ENCODE measurements at places on chromosomes 5 and 9.

DNA sequence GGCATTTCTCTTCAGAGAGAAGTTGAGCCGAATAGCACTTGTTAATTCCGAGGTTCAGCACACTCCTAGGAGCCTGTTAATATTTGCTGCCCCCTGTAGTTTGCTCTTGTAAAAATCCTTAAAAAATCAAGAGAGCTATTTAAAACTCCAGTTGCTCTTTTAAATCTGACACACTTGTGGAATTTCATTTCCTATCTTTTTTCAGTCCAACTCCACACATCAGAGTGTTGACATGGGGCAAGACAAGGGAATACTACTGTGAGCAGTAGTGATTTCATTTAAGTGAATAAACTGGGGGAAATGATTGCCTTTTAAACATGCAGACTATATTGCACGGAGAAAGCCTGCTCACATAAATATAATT, 1096.3 kb upstream of the DMAC1 start:
- DNase-seq, result peak; percentile 24

GRCh38 chr9:8447601-8448000, 648.0 kb upstream of the DMAC1 start:
- no peak for DNase-seq

- no peak for DNase-seq
These were observed 652.4 kb upstream of the MEF2C start for GRCh38 chr5:89535411-89535810.

DNA sequence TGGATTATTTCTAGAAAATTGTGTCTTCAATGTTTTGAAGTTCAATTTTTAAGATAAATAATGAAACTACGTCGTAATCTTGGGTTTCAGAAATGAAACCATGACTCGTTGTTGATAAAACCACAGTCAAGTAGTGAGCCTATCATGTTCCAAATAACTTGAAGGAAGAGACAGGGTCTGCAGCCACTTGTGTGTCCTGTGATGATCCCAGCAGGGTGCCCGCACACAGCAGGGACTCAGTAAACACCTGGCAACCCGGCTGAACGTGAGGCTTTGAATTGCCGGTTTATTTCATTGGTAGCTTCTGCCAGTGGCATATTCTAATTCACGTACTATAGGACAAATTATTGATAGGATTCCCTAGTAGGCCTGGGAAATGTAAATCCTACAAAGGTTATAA, 679.6 kb downstream of the IRX1 start:
- no peak for DNase-seq

DNA sequence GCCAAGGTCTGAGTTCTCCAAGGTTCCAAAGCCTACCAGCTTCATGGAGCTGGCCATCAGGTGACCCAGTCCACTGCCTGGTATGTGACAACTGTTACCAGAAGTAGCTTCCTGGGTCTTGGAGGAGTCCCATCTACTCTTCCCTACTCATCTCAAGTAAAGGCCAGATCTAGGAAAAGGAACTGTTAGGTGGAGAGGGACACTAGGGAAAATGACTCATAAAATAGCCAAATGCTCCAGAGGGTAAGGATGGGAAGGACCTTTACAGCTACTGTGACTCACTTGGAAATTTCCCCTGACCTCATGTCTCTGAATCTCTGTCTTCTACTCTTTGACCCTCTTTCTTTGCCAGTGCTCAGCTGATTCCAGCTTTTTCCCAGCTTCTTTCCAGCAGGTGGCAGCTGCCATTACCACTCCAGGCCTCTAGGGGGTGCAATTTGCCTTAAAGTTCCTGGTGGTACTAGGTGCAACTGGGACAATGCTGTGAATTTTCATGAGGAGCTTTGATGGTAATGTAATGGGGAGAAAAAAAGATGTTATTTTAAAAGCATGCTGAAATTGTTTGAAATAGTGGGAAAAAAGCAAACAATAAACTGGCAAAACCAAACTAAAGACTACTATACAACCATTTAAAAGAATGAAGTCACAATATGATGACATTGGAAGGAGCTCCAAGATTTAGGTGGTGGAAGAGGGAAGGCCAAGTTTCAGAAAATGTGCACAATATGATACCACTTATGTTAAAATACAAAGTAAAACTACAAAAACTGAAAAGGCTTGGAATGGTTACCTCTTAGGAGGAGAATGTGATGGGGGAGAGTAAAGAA, 27.1 kb upstream of the MYORG start:
- DNase-seq, result peak; percentile 23

DNA sequence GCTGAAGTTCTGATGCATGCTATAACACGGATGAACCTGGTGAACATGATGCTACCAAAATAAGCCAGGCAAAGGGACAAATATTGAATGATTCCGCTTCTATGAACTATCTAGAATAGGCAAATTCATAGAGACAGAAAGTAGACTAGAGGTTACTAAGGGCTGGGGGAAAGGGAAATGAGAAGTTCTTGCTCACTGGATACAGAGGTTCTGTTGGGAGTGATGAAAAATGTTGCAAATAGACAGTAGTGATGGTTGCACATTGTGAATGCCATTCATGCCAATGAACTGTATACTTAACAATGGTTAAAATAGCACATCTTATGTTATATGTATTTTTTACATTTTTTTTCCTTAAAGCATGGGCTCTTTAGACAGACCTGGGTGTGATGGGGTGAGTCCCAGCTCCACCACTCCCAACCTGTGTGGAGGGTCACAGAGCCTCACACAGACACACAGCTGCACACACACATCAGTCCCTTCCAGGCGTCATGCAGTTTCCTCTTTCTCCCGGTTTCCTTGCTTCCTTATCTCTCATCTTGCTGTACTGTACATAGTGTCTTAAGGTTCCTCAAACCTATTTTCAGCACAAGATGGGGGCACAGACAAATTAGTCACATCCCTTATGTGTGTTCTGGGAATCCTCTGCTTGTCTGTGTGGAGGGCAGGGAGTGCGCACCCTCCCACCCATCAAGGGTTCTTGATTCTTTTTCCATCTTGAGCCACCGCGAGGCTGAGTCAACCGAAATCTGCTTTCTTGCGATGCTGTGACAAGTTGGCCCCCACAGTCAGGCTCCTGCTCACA, 192.9 kb downstream of the CRB2 start:
- no peak for DNase-seq

DNA sequence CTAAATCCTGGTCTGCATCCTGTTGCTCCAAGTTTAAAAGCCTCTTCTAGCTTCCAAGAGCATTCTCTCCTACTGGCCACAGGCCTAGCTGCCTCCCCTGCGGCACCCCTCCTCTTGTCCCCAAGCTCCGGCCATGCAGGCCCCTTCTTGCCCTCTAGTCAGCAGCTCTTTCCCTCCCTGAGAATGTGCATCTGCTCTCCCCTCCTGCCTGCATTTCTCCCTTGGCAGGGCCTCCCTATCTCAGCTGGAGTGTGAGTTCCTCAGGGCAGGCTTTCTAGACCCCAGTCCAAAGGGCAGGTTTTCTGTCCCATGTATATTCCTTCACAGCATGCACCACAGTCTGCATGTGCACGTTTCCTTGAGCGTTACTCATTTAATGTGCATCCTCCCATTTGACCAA, 24.6 kb upstream of the BARX1 start:
- DNase-seq, result no peak

DNA sequence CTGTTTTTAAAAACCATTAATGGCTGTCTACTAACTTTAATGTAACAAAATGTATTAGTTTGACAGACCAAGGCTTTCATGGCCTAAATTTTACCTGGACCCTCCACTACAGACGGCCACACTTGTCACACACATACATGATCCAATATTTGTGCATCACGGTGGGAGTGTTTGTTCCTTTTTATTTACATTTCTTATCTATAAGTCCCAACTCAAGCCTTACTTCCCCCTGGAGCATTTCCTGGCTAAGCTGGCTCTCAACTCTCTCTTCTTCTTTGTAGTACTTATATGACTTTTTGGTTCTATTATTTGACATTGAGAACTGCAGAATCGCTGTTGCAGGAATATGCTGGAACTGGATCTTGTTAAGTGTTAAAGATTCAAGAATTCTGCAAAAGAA, 534.4 kb downstream of the RAB3C start:
- no peak for DNase-seq

DNA sequence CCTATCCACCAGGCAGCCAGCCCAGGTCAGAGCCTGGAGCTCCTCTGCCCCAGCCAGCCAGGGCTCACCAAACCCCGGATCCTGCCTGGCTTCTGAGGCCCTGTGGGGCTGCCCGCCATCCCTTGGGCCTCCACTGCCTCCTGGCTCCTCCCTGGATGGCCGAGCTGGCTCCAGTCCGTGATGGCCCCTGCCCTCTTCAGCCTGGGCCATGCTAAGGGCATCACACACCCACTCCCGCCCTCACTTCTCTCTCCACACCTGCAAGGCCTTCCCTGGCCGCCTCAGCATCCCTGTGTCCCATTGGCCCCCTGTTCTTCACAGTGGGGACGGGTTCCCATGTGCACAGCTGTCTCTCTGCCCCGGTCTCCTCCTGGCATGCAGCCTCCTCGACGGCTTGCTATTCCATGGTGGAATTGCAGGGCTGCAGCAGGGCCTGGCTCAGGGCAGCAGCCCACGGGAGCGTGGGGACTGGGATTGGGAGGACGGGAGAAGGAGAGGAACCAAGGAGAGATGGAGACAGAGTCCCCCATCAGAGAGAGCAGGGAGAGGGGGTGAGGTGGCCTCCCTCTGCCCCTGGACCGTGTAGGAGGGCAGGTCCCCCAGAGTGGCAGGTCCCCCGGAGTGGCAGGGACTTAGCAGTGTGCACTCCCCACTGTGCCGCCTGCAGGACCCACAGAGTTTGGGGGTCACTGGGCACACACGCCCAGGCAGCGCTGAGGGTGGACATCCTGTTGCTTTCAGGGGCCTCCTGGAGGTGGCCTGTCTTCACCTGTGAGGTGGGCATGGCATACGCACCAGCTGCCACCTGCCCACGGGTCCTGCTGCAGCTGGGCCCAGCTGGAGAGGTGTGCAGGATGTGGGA, 16.7 kb upstream of the RNU6ATAC start:
- no peak for DNase-seq

GRCh38 chr5:97417986-97418385, 234.9 kb upstream of the RIOK2 start:
- no peak for DNase-seq

GRCh38 chr9:86580688-86581087, 226.5 kb upstream of the TUT7 start:
- no peak for DNase-seq

GRCh38 chr5:98470747-98471146, 302.7 kb upstream of the RGMB start:
- DNase-seq, result no peak

- DNase-seq, result peak; percentile 24
These were observed 44.0 kb downstream of the RASA1 start for GRCh38 chr5:87311405-87312279.

GRCh38 chr5:171863935-171864334, 78.3 kb downstream of the SMIM23 start:
- peak; percentile 85 for DNase-seq

GRCh38 chr5:127415034-127415433, 102.4 kb upstream of the PRRC1 start:
- no peak for DNase-seq

DNA sequence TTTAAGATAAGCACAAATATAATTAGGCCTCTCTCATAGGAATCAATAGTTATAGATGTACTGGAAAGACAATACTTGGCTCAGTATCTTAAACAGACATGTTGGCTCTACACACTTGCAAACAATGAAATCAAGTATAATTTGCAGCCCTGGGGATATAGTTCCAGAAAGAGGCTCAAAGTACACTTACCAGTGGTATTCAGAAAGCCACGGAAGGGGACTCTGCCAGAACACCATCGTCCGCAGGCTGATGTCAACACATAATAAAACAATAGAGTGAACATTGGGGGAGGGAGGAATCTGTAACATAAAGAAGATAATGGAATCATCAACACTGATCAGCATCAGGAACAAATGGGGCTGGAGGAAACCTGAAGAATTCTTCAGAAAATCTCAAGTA, 31.2 kb upstream of the EBF1 start:
- DNase-seq, result peak; percentile 42

GRCh38 chr9:6965566-6965965, 207.8 kb downstream of the KDM4C start:
- DNase-seq, result no peak

- DNase-seq, result peak; percentile 91
These were observed 31.8 kb downstream of the MAP1B start for GRCh38 chr5:72138943-72139521.

- no peak for DNase-seq
These were observed 2.1 kb downstream of the ANXA1 start for GRCh38 chr9:73153793-73154227.

- peak; percentile 23 for DNase-seq
These were observed at the start of gene FCHSD1 for GRCh38 chr5:141650851-141651727. Gene FCHSD1 (minus strand): TSS chr5:141651418. CDS start chr5:141651368, 50 bp downstream.

DNA sequence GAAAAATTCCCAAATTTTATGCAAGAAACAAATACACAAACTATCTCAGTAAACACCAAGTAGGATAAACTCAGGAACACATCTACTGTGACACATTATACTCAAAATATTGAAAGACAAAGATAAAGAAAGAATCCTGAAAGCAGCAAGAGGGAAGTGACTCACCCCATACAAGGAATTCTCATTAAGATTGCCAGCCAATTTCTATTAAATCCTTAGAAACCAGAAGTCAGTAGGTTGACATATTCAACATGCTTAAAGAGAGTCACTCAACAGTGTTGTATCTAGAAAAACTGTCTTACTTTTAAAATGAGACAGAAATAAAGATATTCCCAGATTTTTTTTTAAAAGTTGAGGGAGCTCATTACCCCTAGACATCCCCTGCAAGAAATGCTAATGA, 15.5 kb downstream of the SPATA31E1 start:
- no peak for DNase-seq

- DNase-seq, result no peak
These were observed 14.2 kb upstream of the NRARP start for GRCh38 chr9:137316012-137316981.

GRCh38 chr5:148559461-148559860, 94.9 kb downstream of the HTR4 start:
- DNase-seq, result no peak

DNA sequence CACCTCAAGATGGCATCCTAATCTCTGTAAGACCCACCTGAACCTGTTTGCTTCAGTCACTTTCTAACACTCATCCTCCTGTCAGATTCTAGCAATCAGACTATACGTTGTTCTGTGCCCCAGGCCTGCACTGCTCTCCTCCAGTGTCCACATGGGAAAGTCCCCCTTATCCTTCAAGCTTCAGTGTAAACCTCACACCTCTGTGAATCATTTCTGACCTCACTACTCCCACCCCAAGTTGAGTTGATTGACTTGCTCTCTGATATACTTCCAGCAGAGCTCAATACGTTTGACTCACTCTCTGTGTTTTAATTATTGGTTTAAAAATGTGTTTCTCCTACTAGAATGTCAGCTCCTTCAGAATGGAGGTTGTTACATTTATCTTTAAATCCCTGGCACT, 240.2 kb downstream of the FBXL17 start:
- no peak for DNase-seq

DNA sequence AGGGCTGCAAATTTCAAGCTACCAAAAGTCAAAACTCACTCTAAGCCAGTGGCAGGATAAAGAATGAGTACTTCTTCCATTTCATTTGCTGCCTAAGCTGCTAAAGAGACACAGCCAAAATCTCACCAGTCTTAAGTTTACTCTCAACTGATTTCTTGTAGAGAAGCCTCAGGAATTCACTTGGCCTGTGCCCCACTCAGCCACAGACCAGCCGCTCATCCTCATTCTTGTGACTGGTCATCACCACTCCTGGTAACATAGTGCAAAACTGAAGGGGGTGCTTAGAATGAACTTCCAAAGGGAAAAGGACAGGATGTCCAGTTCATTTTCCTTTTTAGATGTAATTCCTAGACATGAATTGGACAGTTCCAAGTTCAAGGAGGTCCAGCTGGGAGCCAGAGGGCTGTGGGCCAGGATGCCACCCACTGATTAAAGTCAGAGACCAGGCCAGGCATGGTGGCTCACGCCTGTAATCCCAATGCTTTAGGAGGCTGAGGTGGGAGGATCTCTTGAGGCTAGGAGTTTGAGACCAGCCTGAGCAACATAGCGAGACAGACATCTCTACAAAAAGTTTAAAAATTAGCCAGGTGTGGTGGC, 72.7 kb upstream of the RANBP3L start:
- peak; percentile 45 for DNase-seq
